ENCODE measurements at places on chromosomes 16 and 17. TPM values are rescaled to one million over a fixed set of nuclear protein-coding genes. Genes with fewer than 3 reads are reported as not detected.

ABCC11 gene
- total RNA-seq, result not detected

TPSG1 gene
- total RNA-seq, result not detected

GRCh38 chr17:6402258-6402657 lies 32.7 kb downstream of the AIPL1 start:
- H3K36me3 ChIP-seq, result no peaks in the 10 kb centered on the region
- no peak overlapping the region for H3K27ac ChIP-seq
- H3K27me3 ChIP-seq, result no peaks in the 10 kb centered on the region
- no peak overlapping the region for H3K4me3 ChIP-seq
- H3K4me1 ChIP-seq, result no peaks in the 10 kb centered on the region
- DNase-seq, result no peak

GRCh38 chr16:89046491-89046890 lies 47.2 kb upstream of the ACSF3 start:
- no peaks in the 10 kb centered on the region for H3K36me3 ChIP-seq
- no peak overlapping the region for H3K27ac ChIP-seq
- no peaks in the 10 kb centered on the region for H3K4me1 ChIP-seq
- no peak overlapping the region for H3K4me3 ChIP-seq
- no peak for DNase-seq

DNA sequence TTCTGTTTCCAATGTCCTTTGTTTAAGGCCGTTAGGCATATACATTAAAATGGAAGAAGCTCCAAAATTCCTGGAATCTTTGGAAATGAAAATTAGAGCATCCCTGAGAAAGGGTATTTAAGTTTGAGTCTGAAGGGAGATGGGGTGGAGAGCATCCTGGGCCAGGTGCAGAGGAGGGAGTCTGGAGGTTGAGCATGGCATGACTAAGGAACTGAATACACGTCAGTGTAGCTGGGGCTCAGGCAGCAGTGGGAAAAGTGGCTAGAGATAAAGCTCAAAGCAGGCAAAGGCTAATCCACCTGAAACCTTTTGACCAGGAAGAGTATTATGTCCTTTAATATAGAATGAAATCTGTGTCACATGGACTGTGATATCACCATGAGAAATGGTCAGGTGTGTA lies 669.0 kb upstream of the RBFOX1 start:
- no peaks in the 10 kb centered on the region for H3K36me3 ChIP-seq
- no peak overlapping the region for H3K4me3 ChIP-seq
- H3K27me3 ChIP-seq, result no peaks in the 10 kb centered on the region

DNA sequence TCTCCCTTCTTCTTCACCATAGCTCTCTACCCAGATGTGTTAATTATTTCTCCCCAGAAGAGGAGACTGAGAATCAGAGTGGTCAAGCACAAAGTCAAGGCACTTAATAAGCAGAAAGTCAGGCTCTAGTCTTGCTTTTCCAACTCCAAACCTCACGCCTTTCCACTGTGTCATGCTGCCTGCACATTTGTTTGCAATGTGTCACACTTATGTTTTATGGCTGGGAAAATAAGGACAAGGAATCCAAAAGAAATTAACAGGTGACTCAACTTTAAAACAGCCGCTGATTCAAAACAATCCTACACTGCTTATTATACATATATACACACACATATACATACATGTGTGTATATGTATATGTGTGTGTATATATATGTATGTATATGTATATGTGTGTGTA lies 255.7 kb upstream of the DYNLRB2 start:
- no peaks in the 10 kb centered on the region for H3K4me1 ChIP-seq
- H3K27ac ChIP-seq, result no peak overlapping the region
- no peak for DNase-seq
- no peaks in the 10 kb centered on the region for H3K27me3 ChIP-seq

GRCh38 chr17:35235289-35235688 lies 7.6 kb upstream of the SLFN5 start:
- H3K4me3 ChIP-seq, result no peak overlapping the region
- H3K27ac ChIP-seq, result no peak overlapping the region
- no peaks in the 10 kb centered on the region for H3K27me3 ChIP-seq
- H3K4me1 ChIP-seq, result no peaks in the 10 kb centered on the region
- H3K36me3 ChIP-seq, result no peaks in the 10 kb centered on the region

GRCh38 chr17:31877911-31878702 lies 19.1 kb upstream of the COPRS start:
- H3K27me3 ChIP-seq, result no peaks in the 10 kb centered on the region
- H3K4me1 ChIP-seq, result no peaks in the 10 kb centered on the region
- no peak overlapping the region for H3K27ac ChIP-seq
